Uterine smooth muscle cell (primary cell): ENCODE measurements at places on chromosomes 11 and 22. TPM values are rescaled to one million over a fixed set of nuclear protein-coding genes. Genes with fewer than 3 reads are reported as not detected.

MUC15 gene
- total RNA-seq = not detected in 2 replicates

FGF4 gene
- not detected in 2 replicates for total RNA-seq

TPH1 gene
- total RNA-seq = 0.11 and 0.12 TPM in 2 replicates

IGLL5 gene
- total RNA-seq = not detected in 2 replicates

DRD4 gene
- total RNA-seq = 0.11 TPM in 1 of 2 replicates, not detected in the other

POU2AF2 gene
- not detected in 2 replicates for total RNA-seq

HPX gene
- 0.33 and 0.50 TPM in 2 replicates for total RNA-seq

UPK3A gene
- total RNA-seq = not detected in 2 replicates

WEE1 gene
- total RNA-seq = 39.2 and 63.9 TPM in 2 replicates

LARGE1 gene
- 27.2 and 41.1 TPM in 2 replicates for total RNA-seq

ACTN3 gene
- total RNA-seq = under 0.01 TPM in 1 of 2 replicates, not detected in the other

NFAM1 gene
- not detected in 2 replicates for total RNA-seq

PHF21B gene
- under 0.01 TPM in 1 of 2 replicates, not detected in the other for total RNA-seq

NLRP14 gene
- total RNA-seq = 0.50 and 0.66 TPM in 2 replicates

IL17REL gene
- not detected in 2 replicates for total RNA-seq

ACP2 gene
- total RNA-seq = 24.1 and 24.5 TPM in 2 replicates

SLCO2B1 gene
- 0.12 and 1.2 TPM in 2 replicates for total RNA-seq

DNAJB7 gene
- total RNA-seq = not detected in 2 replicates
